ENCODE measurements at places on chromosomes 5 and 9.
A peak's percentile ranks its signal among the peaks of the same experiment; 100 is the strongest.

GRCh38 chr9:37902796-37903646 lies 906 bp downstream of the SLC25A51 start:
- peak; percentile 36 for DNase-seq

DNA sequence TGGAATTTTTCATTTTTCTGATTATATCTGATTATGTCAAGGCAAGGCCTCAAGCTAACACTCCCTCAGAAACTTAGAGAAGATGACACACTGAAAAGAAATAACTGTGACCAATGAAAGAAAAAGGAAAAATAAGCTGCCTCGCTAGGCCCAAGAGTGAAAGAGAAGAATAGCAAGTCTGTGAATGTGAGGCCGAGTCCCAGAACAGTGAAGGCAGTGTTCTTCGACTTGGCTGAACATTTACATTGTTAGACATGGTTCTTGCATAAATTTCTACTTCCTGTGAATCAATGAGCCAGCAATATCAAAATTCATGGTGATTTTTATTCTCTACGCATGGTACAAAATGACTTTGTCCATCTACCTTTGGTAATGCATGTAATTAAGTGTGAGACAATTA lies at the start of gene ATP10B:
Gene ATP10B, minus strand, starts transcription at position 163 of the 400 bp plus-strand sequence. CDS start 164,137 bp downstream, outside the sequence.
- DNase-seq, result no peak

DNA sequence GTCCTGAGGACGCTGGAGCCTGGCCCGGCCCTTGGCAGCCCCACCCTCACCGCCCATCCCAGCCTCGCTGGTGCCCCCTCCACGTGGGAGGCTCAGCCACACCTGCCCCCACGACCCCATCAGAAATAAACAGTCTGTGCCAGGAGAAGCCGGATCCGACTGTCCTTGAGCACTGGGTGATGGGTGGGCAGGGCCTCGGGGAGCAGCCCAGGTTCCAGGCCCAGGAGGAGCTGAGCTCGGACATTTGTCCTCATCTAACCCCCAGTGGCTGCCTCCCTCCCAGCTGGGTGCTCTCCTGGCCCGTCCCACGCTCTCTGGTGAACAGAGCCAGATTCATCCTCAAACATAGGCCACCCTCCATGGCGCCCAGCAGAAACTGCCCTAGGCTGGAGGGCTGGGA lies 4.6 kb upstream of the PTGDS start:
- no peak for DNase-seq

- peak; percentile 50 for DNase-seq
These were observed 995 bp downstream of the IPPK start for GRCh38 chr9:92668746-92669526.

DNA sequence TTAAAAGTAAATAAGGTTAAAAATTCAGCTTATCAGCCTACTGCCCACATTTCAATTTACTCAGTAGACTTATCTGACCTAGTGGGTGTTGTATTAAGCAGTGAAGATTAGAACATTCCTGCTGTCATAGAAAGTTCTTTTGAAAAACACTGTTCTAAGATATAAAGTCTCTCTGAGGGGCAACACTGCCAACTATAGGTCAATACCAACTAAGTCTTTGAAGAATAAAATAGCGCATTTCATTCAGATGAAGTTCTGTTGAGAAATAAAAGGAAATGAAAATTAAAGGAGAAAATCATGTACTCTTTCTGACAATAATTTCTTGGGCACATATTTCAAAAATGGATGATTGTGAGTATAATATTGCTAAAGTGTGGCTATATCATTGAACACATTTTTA lies 86.8 kb downstream of the PTPRD start:
- peak; percentile 1 for DNase-seq

DNA sequence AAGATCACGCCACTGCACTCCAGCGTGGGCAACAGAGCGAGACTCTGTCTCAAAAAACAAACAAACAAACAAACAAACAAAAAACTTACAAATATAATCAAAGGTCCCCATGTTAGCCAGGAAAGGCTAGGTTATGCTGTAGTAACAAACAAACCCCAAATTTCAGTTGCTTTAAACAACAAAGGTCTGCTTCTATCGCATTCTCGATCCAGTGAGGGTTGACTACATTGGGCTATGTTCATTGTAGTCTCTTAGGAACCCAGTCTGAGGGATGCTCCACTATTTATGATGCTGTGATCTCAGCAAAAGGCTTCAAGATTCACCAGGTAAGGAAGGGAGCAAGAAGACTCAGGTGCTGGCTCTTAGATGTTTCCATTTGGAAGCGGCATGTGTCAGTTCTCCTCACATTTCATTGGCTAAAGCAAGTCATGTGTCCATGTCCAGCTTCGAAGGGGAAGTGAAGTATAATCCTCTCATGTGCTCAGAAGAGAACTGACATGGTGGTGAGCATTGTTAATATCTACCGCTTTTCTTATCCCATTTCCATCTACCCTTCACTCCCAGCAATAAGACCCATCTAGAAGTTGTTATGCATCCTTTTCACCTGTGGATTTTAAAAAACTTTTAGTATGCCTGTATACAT lies 26.5 kb upstream of the NEK6 start:
- no peak for DNase-seq

DNA sequence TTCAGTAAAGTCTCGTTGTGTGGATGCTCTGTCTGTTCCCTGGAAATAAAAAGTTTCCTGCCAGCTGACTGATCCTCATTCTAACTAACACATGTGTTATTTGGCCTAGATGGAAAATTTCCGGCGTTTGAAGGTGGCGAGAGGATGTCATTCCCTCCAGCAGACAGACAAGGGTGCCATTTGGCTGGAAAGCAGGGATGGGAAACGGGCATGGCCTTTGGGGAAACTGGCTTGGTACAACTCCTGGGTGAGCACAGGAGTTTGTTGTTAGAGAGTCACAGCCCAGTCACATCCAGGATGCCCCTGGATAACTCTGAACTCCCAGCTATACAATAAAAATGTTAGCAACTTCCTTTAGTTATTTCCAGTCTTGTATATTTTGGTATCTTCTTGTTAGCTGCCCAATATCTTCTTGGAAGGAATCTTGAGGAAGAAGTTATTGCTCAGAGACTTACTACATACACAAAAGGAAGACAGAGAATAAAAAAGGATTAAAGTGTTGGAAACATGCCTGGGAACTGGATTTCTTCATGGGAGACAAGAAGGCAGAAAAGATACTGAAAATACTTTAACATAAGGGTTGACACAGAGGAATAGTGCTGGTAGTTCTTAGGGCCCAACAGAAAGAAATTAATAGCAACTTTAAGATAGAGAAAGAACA lies 41.9 kb downstream of the TEK start:
- no peak for DNase-seq

- no peak for DNase-seq
These were observed 170.2 kb upstream of the HMHB1 start for GRCh38 chr5:143641549-143642355.

- no peak for DNase-seq
These were observed 27.3 kb upstream of the EDIL3 start for GRCh38 chr5:84411832-84412605.

DNA sequence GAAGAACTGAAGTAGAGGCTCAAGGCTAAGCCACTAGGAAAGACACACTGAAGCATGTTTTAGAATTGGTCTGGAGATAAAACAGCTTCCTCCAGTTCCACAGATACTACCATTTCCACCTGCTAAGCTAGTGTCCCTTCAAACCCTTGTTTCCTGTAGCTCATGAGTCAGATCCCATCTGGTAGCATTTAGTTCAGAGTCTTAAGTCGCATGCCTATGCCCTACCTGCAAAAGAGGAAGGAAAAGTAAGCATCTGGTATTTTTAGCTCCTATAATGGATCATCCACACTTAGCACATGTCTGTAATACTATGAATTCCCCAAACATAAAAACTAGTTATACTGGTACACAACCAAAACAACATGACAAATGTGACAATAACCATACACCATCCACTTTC lies 92.1 kb downstream of the CDKN2A start:
- peak; percentile 11 for DNase-seq

- no peak for DNase-seq
These were observed 381 bp downstream of the NR2F1 start for GRCh38 chr5:93583439-93583767.

DNA sequence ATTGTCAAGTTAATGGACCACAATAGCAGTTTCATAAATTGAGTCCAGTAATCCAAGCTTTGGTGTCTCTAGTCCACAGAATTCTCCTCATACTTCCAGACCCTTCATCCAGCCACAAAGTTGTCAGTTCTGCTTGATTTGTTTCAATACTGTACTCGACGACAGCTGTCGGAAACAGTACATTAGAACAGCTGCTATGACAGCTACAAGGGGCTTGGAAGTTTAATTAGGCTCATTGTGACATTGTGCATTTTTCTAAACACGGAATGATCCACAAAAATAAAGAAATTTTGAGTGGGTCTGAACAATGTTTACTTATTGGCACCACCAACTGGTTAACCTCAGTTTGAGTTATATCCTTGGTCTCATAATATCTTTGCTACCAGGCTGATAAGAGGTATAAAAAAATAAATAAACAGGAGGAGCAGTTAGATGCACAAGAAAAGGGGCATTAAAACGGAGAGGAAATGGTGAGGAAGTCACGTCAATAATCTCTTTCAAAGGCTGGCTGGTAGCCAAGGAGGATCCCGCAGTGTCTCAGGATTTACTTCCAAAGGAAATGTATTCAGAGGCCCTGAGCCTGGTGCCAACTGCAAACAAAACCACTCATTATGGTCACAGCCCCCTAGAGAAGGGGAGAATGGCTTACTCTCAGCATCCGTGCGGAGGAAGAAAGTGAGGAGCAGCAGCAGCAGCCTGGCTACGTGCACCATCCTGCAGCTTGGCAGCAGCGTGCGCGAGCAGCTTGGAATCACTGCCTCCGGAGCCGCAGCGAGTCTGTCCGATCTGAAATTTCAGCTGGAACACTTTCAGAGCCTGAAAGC lies 933.8 kb upstream of the DMAC1 start:
- DNase-seq, result peak; percentile 17

DNA sequence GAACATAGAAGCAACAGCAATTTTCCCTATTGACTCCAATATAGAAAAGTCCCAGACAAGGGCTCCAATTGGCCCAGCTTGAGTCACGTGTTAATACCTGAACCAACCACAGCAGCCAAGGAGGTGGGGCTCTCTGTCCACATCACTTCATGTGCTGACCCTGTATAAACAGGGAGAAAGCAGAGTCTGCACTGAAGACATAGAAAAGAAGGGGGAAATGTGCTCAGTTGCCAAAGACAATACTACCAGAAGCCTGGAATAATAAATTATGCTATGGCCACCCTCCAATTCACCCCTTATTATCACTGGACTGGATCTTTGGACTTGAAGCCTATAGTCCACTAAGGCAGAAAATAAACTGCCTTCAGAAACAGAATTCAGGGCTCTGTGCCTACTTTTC lies 275.4 kb downstream of the EPB41L4A start:
- DNase-seq, result no peak

GRCh38 chr9:18756712-18757125 lies 276.3 kb downstream of the SAXO1 start:
- no peak for DNase-seq

- DNase-seq, result no peak
These were observed 47.6 kb upstream of the HOMER1 start for GRCh38 chr5:79561525-79561893.

DNA sequence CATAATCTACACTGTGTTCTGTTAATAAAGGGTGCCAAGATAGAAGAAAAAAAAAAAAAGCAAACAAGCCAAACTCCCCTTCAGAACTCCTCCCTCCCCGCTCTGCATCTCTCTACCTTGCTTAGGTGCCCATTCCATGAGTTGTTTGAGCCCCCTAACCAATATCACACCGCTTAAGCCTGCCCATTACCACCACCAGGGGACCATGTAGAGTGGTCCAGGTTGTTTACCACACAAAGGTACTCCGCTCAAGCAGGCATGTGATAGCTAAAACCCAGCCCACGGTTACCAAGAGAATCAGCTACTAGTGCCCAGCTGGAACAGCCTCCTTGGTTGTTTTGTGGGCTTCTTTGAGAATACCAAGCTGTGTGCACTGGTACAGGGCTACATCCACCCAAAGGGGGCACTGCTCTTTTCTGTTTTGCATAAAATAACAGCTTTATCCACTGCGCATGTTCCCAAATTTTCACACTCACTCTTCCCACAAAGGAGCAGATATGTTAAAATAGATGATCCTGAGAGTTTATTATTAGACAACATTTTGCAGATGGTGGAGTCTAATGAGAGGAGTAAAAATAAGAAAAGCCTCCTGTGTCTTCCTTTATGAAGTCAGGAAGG lies 304.1 kb downstream of the DEPDC1B start:
- no peak for DNase-seq

DNA sequence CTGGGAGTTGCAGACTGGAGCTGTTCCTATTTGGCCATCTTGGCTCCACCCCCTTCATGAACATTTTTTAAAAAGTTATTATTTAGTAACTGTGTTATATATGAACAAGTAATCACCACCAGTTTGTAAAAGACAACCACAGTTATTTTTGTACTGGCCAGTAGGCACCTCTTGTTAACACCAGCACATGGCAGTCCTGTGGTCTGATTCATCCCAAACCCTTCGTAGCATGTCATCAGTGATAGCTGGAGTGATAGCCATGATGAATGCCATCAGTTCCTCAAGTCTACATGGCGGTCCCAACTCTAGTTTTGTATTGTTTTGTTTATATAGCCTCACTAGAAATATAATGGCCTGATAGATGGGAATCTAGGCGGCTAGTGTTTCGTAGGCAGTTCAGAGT lies 74.2 kb downstream of the CDC42SE2 start:
- no peak for DNase-seq

DNA sequence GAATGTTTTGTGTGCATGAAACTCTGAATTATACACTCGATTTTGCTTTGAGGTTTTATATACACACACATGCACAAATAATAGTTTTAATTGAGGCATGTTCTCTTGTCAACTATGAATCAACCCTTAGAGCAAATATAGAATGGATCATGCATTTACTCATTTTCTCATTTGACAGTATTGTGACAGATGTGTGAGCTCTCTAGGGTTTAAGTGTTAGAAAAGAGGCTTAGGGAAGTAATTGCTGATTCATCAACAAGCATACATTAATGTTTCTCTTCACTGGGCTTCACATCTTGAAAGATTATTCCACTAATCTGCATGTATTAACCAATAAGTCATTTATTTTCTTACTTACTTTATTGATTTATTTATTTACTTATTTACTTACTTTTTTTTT lies 1356.8 kb upstream of the ACO1 start:
- no peak for DNase-seq

GRCh38 chr9:131097948-131098278 lies 1.6 kb downstream of the AIF1L start:
- no peak for DNase-seq

- no peak for DNase-seq
These were observed 1908.0 kb downstream of the EFNA5 start for GRCh38 chr5:105762728-105763127.

GRCh38 chr9:28607843-28608242 lies 1034.6 kb upstream of the C9orf72 start:
- DNase-seq, result no peak

DNA sequence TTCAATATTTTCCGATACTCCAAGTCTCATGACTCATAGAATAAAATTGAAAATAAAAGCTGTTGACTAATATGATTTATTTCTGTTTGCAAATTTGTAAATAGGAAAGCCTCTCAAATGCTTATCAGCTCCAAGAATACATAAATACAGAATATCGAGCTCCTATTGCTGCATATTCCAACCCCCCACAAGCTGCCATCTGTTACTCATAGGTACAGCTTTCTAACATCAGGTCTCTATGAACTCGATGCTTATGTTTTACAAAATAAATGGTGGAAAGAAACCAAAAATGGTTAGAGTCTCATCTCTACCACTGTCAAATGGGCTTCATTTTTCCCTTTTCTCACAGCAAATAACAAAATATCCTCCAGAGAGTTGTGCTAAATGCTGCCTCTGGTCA lies 631.6 kb upstream of the CDH18 start:
- no peak for DNase-seq
